Stimulated activated CD4-positive, alpha-beta T cell treated with anti-CD3 and anti-CD28 coated beads, Interleukin-12 subunit alpha, Interleukin-12 subunit beta, amount 100 ng/mL, for 24 hours (primary cell): ENCODE measurements at places on chromosomes 16 and 17.

DNA sequence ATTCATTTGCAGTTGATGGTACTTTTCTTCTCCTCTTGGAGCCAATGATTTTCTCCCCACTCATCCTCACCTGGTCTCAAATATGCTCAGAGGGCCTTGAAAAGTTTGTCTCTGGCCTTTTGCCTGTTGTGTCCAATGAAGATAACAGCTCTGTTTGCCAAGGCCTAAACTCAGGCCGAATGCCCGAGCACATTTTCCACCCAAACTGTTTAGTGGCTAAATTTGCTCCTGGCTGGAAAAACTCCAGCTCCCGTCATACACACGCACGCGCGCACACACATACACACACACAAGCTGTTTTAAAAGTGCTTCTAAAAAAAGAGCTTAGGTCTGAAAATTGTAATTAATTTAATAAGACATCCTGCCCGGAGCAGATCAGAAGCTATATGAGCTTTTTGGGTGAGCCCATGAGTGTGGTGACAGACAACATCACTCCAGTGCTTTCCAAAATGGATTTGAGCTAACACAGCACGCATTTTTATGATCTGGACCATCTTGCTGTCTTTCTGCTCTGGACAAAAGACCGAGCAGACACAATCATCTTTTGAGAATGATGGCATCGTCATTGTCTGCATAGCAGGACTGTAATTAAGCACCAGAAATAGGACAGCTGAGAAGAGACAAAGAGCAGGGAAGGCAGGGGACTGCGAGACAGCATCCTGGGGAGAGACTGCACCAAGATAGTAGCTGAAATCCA lies 48.9 kb downstream of the IRX6 start:
- DNase-seq, result no peak

GRCh38 chr17:72192800-72193192 lies 72.0 kb downstream of the SOX9 start:
- no peak for DNase-seq

- DNase-seq, result no peak
These were observed 89.4 kb downstream of the KIF2B start for GRCh38 chr17:53912117-53912516.

DNA sequence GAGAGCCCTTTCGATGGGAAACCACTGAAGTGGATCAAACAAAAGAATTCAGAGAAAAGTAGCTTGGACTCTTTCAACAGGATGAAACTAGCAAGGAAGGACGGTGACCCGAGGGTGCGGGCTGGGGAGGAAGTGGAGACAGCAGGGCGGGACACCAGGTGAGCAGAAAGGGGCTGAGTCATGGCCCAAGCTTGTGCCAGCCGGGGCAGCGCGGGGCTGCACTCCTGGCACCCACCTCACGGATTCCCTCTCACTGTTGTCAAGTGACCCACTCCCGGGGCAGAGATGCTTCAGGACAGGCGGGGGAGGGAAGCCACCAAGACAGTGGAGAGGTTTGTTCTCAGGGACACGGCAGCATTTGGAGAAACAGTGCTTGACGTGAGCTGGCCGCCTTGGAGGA lies 10.7 kb upstream of the RNF222 start:
- DNase-seq, result no peak

DNA sequence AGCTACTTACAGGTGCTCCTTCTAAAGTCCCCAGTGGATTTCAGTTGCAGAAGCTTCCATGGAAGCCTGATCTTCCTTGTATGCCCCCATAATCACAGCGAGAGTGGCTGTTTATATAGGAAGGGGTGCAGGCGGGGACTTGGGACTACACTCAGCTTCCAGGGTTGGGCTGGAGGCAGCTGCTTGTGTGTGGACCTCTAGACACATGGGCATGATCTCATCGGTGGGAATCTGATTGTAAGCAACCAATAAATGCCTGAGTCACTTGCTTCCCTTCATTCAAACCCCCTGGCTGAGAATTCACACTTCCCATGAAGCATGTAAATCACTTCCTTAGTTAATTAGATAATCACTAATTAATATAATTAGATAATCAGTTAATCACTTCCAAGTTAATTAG lies 1.0 kb upstream of the KRT20 start:
- no peak for DNase-seq

GRCh38 chr17:2075336-2076086 lies 20.6 kb downstream of the HIC1 start:
- DNase-seq, result no peak

- no peak for DNase-seq
These were observed 65.7 kb upstream of the LRRC37A3 start for GRCh38 chr17:64984851-64985521.

GRCh38 chr17:9024497-9024896 lies 3.2 kb downstream of the NTN1 start:
- no peak for DNase-seq

DNA sequence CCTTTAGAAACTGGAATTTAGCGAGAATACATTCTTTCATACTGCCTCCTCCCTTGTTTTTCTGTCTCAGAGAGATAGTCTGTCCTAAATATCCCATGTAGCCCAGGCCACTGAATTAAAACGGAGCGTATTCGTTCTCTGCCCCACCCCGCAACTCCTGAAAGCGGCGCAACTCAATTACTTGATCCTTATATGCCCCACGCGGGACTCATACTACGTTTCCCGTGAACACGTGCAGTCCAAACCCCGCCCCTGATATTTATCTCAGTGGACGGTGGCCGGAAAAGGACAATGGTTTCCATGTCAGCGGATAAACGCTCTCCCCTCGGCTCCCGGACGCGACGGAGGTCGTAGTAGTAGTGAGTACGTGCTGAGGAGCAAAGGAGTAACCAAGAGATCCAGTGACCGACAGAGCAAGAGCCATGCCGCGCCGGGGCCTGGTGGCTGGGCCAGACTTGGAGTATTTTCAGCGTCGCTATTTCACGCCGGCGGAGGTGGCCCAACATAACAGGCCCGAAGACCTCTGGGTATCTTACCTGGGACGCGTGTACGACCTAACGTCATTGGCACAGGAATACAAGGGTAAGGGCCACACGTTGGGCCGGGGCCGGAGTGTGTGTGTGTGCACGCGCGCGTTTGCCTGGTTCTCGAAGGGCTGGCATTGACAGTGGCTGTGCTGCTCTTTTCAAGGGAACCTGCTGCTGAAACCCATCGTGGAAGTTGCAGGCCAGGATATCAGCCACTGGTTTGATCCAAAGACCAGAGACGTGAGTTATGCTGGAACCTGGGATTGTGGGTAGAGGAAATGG lies at the start of gene CYB5D1:
Gene CYB5D1 (plus strand): TSS at position 291 of the 809 bp plus-strand sequence. CDS start 132 bp downstream, at position 423.
- DNase-seq, result peak; percentile 84

GRCh38 chr16:89890200-89890599 lies 16.8 kb downstream of the TCF25 start:
- no peak for DNase-seq

DNA sequence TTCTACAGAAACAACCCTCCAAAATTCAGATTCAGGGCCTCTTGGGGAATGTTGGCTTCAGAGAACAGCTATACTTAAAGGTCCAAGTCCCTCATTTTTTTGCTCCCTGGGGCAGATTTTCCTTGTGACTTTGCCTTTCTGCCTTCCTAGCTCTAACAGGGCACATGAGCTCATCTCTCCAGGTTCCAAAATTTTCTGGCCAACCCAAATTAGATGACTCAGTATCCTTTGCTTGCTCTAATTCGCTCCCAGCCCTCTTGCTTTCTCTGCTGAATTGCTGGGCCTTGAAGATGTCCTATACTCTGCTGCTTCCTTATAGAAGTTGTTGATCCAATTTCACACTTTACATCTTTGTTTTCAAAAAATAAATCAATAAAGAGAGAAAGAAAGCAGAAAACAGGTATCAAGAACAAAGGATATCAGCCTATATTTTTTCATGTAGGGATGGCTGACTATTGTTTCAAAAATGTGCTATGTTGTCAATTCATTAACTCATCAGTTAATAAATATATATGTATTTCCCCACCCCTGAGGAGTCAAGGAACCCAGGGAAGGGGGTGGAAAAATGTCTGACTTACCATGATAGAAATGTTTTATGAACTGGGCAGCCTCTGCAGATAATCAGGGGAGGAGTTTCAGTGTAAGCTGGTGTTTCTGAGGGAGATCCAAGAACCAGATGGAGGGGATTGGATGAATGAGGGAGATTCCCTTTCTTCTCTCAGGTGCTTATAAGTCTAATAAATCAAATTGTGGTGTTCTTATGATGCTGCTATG lies 1.0 kb upstream of the KRTAP4-2 start:
- DNase-seq, result no peak

DNA sequence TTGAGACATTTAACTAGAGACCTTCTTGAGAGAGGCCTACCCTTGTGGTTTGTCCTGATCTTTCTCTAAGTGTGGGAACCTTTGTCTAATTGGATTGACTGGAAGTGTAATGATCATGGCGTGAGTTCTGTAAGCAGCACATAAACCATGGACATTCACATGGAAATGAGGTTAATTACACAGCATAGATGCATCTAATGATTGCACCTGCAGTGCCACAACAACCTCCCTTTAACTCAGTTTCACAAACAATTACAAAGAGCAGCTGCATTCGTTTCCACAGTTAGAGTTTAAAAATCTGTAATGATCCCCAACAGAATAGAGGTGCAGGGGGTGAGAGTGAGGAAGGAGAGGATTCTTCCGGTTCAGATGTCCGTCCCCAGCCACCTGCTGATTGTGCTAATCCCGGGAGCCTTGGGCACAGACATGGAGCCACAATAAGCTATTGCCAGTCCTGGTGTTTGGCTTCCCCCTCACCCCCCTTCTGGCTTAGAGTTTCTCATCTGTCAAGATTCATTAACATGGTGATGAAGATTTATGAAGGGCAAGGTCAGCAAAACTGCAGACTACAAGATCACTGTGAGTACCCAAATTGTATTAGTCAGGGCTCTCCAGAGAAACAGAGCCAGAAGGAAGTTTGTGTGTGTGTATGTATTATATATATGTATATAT lies 659.2 kb upstream of the SOX9 start:
- no peak for DNase-seq

DNA sequence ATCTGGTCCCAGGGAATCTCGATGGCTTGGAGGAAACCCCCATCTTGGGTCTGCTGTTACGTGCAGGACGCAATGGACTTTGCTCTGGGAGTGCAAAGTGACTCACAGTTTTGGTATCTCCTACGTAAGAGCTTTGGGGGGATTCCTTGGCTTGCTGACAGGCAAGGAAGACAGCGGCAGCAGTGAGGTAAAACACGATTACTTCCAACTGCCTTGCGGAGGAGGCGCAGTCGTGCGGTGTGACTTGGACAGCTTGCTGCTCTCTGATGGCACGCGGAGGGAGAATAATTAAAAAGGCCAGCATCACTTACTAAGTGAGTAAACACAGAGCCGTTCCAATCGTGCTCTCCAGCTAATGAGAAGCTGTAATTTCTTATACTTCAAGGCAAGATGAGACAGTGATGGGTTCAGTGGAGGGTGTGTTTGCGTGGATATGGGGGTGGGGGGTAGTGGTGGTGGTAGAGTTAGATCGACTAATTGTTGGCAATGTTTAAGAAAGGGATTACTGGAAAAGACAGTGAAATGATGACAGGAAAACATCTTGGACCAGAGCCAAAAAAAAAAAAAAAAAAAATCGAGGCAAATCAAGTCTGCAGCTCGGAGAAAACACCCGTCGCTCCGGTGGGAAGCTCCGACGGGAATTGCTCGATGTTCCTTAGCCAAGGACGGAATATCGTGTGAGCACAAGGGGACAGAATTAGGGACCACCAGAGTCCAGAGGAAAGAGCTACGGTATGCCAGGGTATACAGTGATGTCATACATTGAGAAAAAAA lies 184.8 kb upstream of the ZFHX3 start:
- DNase-seq, result no peak

DNA sequence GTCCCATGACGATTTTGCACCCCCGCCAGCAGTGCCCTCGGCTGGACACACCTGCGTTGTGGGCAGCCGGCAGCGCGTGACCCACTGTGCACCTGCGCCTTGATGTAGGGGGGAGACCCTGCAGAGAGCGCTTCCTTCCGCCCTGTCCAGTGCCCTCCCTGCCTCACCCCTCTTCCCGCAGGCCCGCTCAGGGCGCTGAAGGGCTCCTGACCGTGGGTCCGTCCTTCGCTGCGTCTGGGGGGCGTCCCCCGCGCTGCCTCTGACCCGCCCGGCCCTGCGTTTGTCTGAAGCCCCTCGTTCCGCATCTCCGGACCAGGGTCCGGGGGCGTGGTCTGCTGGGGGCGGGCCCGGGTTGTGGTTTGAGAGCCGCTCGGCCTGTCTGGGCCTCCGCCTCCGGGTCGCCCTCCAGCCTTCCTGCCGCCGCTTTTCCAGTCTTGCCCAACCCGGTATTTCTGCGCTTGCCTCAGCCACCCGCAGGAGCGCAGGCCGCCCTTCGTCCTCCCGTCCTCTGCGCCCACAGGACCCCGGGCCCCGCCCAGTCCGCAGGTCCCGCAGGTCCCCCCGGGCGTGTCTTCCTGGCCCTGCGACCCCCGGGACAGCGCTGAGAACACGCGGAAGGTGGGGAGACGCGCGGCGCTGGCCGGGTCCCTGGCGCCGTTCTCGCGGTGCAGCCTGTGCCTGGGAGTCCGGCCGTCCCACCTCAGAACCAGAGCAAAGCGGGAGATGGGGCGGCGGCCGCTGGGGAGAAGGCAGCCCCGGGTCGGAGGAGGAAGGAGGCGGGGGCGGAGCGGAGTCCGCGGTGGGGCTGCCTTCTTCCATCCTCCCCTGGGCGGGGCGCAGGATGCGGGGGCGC lies 4.0 kb upstream of the IL17C start:
- peak; percentile 33 for DNase-seq

- no peak for DNase-seq
These were observed 40.7 kb downstream of the COTL1 start for GRCh38 chr16:84577034-84577803.

- DNase-seq, result no peak
These were observed 100.7 kb upstream of the CDH11 start for GRCh38 chr16:65222536-65222935.

DNA sequence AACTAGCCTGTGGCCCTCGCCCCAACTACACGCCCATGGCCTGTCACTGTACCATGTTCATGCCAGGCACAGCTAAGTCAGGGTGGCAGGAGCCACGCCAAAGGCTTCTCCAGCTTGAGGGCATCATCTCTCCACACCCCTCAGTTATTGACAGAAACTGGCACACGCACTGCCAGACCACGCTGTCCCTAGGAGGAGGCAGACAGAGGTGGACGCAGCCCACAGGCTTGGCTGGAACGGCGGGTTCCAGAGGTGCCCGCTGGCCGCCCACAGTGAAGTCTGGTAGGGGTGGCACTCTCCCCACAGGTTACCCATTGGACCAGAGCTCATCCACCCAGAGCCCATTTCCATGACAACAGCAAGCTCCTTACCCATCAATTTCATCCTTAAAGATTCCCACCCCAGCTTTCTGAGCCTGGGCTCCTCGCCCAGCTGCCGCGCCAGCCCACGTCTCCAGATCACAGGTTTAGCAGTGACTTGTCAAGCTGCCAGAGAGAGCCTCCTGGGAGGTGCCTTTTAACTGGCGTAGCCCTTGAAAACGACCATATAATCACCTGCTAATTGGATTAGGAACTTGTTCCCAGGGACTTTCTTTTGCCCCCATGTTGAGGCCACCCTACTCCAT lies 27.9 kb downstream of the RPRML start:
- no peak for DNase-seq

DNA sequence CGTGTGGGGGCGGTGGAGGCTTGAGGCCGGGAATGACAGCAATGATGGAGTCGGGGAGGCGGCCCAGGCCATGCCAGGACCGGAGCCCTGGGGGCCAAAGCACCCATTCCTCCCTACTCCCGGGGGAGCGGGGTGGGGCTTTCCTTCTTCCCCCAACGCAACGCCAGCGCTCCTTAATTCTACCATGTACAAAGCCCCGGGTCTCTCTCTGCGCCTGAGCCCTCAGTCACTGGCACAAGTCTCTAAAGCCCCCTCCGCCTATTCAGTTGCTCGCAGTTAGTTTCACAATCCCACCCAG lies 245 bp upstream of the RNF227 start:
- DNase-seq, result no peak

- DNase-seq, result peak; percentile 61
These were observed at the start of gene STAT5A for GRCh38 chr17:42287977-42288802. Gene STAT5A, plus strand, starts transcription at chr17:42288498. Its CDS starts 914 bp downstream, at chr17:42289412.
